AG04450 (cell line): ENCODE measurements at places on chromosomes 7 and 10. TPM values are rescaled to one million over a fixed set of nuclear protein-coding genes. Genes with fewer than 3 reads are reported as not detected.

HOXA3 gene
- 1.6 and 1.9 TPM in 2 replicates for polyA plus RNA-seq

- no peak for DNase-seq
Measured at GRCh38 chr10:110414548-110415309, 83.0 kb upstream of the DUSP5 start.

- no peak for DNase-seq
Measured at GRCh38 chr7:141709318-141709717, 1.2 kb downstream of the WEE2 start.

DNA sequence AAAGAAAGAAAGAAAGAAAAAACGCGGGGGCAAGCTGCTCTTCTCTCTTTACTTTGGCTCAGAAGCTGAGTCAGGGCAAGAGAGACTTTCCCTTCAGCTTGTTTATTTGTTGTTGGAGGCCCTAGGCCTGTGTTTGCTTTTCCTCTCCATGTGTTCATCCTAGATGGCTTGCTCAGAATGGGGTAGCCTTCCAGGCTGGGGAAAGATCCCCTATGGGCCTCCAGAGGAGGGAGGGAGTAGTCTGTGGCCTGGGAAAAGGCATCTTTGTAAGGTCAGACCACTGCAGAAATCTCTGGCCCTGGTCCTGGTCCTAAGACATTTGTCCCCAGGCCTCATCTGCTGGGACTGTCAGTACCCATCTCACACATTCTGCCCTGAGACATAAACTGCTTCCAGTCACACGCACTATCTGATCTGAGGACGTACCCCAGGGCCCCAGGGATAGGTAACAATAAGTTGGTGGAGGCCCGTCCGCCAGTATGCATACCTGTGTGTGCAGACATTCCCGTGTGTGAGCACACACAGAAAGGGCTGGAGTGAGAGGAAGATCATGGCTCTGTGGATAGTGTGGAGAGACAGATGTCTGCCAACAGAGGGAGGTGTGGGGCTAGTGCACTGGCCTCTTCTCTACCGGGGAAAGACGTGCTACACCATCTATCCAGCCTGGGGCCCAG lies 4.9 kb upstream of the SCD start:
- DNase-seq: no peak

DNA sequence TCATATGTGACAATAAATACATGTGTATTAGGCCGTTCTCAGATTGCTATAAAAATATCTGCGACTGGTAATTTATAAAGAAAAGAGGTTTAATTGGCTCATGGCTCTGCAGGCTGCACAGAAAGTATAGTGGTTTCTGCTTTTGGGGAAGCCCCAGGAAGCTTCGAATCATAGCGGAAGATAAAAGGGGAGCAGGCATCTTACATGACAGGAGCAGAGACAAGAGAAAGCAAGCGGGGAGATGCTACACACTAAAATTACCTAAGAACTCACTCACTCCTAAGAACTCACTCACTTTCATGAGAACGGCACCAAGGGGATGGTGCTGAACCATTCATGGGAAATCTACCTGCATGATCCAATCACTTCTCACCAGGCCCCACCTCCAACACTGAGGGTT lies 284.9 kb downstream of the OTUD1 start:
- no peak for DNase-seq

DNA sequence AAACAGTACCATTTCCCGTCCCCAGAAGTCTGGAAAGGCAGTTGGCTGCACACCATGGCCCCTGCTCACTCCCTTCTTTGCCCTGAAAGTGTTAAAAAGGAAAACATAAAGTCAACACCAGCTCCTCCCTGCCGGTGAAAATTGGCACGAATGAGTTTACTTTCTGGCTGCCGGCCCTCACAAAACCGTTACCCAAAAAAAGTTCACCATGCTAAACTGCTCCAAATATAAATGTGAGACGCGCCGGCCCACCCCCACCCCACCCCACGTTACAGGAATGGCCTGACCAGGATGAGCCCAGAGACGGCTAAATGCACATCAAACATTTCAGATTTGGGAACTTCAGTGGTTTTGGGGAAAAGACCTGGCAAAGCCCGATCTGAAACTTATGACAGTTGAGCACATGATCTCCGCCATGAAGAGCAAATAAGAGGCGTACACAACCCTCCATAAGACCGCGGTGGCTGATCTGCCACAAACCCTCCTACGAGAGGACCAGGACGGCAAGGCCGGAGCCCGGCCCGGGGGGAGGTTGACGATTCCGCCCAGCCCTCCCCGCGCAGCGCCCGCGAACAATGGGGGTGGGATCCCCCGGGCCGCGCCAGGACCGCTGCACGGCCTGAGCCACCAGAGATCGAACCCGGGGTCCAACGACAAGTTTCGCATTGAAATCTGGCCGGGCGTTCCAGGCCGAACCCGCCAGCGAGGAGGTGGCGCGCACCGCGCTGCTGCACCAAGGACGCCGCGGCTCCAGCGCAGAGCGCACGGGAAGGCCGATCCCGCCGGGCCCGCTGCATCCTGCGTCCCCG lies 952 bp downstream of the DIP2C start:
- no peak for DNase-seq

GRCh38 chr10:130935128-130935439 lies 376.4 kb downstream of the TCERG1L start:
- no peak for DNase-seq

EEPD1 gene
- polyA plus RNA-seq: 21.1 and 22.7 TPM in 2 replicates

- no peak for DNase-seq
Measured at GRCh38 chr7:44220358-44221112, 19.8 kb downstream of the YKT6 start.

DNA sequence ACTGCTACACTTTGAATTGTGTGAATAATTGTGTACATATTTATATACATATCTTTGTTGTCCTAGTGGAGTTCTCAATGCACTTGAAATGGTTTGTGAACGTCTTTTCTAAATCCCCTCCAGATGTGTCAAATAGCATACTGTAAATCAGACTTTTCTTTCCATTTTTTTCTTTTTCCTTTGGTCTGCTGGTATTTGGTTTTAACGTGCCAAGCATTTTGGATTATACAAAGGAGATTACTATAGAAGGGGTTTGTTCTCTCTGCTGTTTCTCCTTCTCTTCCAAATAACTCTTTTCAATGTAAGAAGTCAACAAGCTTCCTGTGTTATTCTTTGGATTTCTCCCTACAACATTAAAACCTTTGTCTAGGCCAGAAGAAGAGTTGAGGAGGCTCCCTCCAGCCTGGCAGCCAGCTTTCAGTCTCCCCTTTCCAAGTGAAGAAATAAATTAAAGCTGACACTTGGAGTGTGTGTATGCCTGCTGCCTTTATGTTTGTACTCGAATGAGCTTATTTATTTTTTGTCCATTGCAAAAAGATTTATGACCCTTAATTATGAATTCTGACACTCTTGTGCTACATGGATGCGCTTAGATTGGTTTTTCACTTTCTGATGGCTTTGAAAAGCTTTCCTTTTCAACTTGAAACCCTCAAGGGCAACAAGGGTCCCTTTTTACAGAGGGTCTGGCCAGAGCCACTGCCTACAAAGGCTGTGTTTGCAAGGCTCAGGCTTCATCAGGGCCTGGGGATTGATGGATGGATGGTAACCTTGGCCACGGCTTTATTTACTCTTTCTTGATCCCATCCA lies 107.8 kb downstream of the RAB18 start:
- no peak for DNase-seq

DNA sequence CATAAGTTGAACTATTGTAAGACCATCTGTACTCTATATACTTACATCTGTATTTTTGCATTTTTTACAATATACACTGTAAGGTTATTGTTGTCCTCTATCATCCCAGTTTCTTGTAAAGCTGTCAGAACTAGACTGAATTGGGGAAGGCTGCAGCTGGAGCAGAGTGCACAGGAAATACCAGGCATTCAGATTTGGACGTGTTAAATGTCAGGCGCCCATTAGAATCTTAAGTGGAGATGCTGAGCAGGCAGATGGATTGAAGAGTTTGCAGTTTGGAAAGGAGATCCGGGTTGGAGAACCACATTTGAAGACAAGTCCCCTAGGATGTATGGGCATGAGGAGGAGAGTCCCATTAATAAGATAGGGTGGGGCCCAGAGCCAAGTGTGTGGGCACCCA lies 40.4 kb downstream of the MTURN start:
- no peak for DNase-seq

DNA sequence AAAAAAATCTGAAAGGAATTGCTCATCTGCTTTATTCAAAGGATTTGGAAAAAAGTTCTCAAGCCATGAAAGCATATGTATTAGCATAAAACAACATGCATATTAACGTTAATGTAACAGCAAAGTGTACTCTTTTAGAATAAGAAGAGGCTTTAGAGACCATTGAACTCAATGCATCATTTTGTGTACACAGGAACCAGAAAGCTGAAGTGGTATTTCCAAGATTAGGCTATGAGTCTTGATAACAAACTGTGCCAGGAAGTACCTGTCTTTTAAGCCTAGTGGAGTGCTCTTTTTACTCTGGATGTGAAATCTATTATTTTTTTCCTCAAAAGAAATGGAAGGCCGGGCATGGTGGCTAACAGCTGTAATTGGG lies 164.2 kb downstream of the THSD7A start:
- DNase-seq: no peak

RAPGEF5 gene
- 0.16 and 0.22 TPM in 2 replicates for polyA plus RNA-seq

FRMD4A gene
- 45.7 and 47.9 TPM in 2 replicates for polyA plus RNA-seq

DNA sequence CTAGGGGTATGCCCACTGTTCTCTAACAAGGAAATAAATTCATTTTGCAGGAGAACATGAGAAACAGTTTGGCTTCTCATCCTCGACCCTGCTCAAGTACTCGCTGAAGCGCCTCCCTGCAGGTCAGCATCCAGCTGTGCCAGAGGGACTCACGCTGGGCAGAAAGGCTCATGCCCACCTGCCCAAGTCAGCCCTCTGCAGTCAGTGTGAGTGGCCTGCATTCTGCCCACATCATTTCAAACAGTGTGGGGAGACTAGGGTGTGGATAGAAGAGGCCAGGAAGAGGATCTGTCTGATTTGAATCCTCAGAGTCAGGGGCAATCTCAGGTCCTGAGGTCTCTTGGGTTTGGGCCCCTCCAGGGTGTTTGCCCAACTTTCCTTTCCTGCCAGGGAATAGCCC lies 297.8 kb downstream of the ELMO1 start:
- no peak for DNase-seq

DNA sequence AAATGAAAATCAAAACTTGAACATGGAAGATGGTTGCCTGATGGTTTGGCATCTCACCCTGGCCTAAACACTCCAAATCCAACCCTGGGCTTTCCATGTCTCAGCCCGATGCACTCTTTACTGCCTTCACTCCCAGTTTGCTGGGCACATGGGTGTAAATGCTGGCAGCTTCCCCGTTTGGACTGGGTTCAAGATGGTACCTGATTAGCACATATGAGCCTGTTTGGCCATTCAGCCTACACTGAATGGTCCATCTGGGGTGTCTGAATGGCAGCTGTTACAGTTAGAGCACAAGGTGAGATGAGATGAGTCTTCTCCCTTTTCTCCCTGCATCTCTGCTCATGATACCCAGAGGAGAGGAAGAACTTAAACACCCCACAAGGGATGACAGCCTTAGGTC lies 37.1 kb downstream of the ATXN7L1 start:
- no peak for DNase-seq

DNA sequence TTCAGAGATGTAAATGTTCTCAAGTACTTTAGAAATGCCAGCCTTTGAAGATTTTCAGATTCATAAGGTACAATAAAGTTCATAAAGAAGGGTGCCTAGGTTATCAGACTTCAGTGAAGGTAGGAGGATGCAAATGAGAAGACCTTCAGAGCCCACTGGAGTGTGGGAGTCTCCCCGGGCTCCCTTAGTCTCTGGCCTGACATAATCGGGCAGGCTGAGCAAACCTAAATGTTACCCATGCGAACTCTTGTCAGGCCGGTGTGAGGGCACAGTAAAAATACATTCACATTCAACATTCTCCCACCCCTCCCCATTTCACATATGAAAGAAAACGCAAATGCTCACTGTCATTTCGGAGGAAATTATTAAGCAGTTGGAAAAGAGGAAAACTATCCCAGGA lies 102.6 kb upstream of the FEZF1 start:
- no peak for DNase-seq

LIPM gene
- not detected in 2 replicates for polyA plus RNA-seq

DNA sequence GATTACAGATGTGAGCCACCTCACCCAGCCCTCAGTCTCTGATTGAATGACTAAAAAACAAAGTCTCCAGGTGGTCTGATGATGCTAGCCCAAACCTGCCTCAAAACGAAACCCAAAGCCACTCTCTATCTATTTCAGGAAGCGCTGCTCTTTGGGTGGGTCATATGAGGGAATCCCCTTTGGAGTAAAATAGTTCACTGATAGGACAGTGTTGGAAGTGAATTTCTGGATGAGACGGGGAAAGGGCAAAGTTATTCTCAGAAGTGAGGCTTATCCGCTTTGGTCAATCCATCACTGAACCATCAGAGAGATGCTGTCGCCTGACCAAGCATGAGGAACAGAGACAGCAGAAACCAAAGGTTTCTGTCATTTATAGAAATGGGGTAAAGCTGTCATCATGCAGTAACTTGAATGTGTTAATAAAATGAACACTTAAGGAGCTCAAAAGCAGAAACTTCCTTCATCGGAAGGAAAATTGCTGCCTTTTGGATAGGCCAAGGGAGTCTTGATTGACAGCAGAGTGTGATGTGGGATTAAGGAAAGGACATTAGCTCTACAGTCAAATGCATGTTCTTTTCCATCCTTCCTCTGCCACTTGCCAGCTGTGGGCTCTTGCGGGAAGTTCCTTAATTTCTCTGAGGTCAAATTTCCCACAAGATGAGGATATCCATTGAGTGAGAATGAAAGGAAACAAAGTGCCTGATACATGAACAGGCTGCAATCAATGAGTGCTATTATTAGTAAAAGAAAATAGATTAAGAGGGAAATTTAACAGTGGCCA lies 64.9 kb upstream of the C1QL3 start:
- DNase-seq: no peak
